ENCODE measurements at places on chromosomes 7 and 10.

GRCh38 chr10:120684226-120684625, 166.9 kb upstream of the WDR11 start:
- DNase-seq, result no peak

GRCh38 chr7:150451097-150451793, 815 bp downstream of the GIMAP8 start:
- DNase-seq, result peak; percentile 92

DNA sequence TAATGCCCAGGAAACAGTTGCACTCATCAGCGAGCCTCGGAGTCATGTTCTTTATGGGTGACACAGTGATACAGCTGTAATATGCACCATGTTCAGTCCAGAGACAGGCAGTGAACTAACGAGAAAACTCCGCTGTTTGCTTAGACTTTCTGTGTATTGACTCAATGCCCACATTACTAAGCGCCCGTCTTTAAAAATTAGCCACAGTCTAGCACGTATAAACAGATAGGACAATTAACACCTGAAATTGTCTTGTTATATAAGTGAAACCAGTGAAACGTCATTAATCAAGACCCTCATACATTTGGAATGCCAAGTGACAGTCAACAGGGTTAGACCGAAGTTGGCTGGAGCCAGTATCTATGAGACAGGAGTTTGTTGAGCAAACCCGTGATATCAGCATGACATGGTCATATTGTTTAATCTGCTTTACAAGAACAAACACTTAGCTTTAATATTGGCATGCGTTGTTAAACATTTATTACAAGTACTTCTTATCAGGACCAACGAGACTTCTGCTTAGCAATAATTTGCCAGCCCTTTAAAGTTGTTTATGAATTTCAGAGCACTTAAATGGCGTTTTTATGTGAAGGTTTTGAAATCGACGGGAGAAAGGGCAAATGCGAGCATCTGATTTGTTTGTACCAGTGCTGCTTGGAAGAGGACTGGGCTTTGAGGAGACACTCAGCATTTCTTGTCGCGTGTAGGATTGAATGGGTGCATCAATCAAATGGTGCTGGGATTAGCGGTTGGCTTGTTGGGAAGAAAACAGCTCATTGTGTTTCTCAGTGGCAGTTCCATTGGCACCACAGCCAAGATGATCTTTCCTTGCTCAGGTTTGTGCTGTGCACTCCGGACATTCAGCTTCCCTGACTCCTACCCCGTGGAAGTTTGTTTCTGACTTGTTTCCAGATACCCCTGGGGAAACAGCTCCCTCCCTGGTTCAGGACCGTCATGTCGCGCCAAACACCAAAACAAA, 56.3 kb downstream of the CAMK1D start:
- DNase-seq, result no peak

GRCh38 chr7:44307301-44307900, 18.0 kb downstream of the CAMK2B start:
- no peak for DNase-seq

All from CD4-positive, alpha-beta T cell treated with Interleukin-6 at 100 ng/mL for 8 hours (primary cell).